Memory B cell (primary cell): ENCODE measurements at places on chromosomes 12 and 14.

DNA sequence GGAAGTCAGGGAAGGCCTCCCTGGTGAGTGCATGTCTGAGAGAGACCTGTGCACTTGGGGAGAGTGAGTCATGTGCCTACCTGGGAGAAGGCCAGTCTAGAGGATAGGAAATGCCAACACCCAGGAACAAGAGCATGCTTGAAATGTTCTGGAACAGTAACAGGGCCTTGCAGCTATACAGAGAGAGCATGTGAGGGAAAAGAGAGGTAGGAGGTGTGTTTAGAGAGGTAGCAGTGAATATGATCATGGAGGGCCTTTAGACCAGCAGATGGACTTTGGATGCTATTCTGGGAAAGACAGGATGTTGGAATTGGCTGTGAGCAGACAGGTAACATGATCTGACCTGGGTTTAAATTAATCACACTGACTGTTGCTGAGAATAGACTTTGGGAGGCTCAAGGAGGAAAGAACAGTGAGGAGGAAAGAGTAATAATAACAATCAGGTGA, 1143.6 kb downstream of the FLRT2 start:
- no peak for DNase-seq
- no peaks in the 10 kb centered on the region for H3K27me3 ChIP-seq
- H3K4me1 ChIP-seq: no peaks in the 10 kb centered on the region
- H3K4me3 ChIP-seq: no peak overlapping the region

DNA sequence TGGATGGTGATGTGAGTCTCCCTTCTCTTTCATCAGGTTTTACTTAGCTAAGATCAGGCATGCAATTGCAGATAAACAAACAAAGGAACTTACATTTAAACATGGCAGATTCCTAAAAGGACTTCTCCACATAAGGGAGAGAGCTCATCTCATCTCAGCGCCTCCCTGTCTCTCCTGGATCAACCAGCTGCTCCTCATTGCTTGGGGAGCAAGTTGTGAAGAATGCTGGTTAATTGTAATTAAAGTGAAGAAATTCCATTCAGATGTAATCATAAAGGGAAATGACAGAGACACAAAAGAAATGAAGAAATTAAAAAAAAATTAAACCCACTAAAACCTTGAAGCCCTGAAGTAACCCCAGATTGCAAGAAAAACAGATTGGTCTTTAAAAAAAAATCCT, 104.4 kb upstream of the DIO2 start:
- no peaks in the 10 kb centered on the region for H3K4me1 ChIP-seq
- H3K4me3 ChIP-seq: no peak overlapping the region

DNA sequence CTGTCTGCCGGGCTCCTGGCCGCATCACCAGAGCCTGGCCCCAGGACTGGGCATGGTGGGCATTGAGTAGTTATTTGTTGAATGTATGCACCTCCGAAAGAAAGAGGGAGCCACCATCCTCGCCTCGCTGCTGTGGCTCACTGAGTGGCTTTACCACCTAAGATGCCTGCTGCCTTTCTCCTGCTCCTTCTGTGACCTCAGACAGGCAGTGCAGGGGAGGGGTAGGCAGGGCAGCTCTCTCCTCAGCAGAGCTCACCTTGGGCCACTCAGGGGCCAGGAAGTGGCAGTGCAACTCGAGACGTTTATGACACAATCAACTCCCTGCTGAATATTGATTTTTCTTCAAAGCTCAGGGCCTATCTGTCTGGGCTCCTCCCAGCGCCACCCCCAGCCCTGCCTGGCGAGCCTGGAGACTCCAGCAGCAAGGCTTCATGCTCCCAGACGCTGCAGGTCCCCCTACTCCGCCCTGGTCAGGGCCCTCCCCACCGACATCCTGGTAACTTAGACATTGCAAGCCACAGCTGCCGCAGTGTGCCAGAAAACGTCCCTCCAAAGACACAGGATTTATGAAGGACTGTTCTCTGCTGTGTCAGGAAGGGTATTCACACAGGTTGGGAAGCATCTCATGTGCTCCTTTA, 84.3 kb upstream of the DIO3 start:
- H3K4me1 ChIP-seq: no peaks in the 10 kb centered on the region
- no peaks in the 10 kb centered on the region for H3K36me3 ChIP-seq
- H3K27me3 ChIP-seq: peaks cover 6% of the 10 kb centered on the region
- no peak for DNase-seq
- no peak overlapping the region for H3K4me3 ChIP-seq

- H3K4me1 ChIP-seq: no peaks in the 10 kb centered on the region
- no peak overlapping the region for H3K4me3 ChIP-seq
- H3K27me3 ChIP-seq: peaks cover 4% of the 10 kb centered on the region
Measured at GRCh38 chr14:57519043-57519442, 25.4 kb upstream of the CCDC198 start.

DNA sequence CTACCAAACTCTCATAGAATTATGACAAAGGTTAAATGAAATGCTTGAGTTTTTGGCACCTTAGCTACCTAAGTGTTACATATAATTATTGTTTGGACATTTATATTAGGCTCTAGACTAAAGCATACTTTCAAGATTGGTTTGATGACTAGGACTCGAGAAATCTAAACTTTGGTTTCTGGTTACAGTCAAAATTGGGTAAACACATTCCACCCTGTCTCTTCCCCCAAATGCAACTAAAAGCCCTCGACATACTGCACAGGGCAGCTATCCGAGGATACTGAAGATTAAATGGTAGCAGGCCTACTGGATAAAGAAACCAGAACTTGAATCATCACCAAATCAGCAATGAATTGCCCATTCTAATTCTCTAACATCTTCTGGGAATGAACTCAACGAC, 369.1 kb downstream of the PRKD1 start:
- no peak for DNase-seq
- no peaks in the 10 kb centered on the region for H3K4me1 ChIP-seq
- H3K27me3 ChIP-seq: no peaks in the 10 kb centered on the region
- no peak overlapping the region for H3K4me3 ChIP-seq
- H3K27ac ChIP-seq: no peak overlapping the region
- no peaks in the 10 kb centered on the region for H3K36me3 ChIP-seq

DNA sequence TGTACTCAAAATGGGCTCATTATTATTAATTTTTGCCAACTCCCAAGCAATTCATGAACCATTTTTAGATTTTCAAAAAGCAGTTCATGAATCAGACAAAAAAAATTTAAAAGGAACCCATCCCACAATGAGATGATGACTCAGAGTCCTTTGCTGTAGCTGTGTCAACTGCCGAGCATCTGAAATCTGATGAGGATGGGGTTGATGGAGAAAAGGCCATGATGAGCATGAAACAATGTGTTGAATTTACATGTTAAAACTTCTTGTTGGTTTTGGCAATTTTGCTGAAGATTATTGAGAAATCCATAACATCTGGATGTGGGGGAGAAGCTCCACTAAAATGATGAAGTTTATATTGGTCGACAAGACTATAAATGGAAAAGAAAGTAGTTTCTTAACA, 378.0 kb downstream of the FOXG1 start:
- DNase-seq: no peak
- H3K27me3 ChIP-seq: no peaks in the 10 kb centered on the region
- no peak overlapping the region for H3K27ac ChIP-seq
- no peaks in the 10 kb centered on the region for H3K4me1 ChIP-seq
- H3K4me3 ChIP-seq: no peak overlapping the region

- H3K27ac ChIP-seq: no peak overlapping the region
- peaks cover 22% of the 10 kb centered on the region for H3K36me3 ChIP-seq
- H3K27me3 ChIP-seq: no peaks in the 10 kb centered on the region
- peaks cover 36% of the 10 kb centered on the region for H3K4me1 ChIP-seq
- H3K4me3 ChIP-seq: no peak overlapping the region
- DNase-seq: no peak
Measured at GRCh38 chr12:94169495-94169894, 21.1 kb downstream of the PLXNC1 start.

DNA sequence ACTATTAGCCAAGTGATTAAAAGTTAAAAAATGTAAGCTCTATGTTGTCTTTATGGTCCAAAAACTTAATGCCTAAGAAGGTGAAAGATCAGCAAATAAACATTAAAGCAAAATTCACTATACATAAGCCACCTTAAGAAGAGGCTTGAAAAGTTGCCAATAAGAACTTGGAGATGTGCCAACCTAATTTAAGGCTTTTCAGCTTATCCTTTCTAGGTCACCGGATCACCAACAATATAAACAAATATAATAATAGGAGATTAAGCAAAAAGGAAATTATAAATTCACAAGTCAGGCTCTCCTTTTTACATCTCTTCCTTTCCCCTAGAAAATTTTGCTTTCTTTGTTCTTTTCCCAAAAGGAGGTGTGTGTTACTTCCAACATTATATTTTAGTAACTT, 30.9 kb downstream of the SLC2A3 start:
- peaks cover 3% of the 10 kb centered on the region for H3K27me3 ChIP-seq
- DNase-seq: no peak
- no peak overlapping the region for H3K27ac ChIP-seq
- H3K4me1 ChIP-seq: no peaks in the 10 kb centered on the region

GRCh38 chr12:30500532-30500931, 195.1 kb downstream of the IPO8 start:
- H3K27ac ChIP-seq: no peak overlapping the region
- no peaks in the 10 kb centered on the region for H3K4me1 ChIP-seq
- H3K27me3 ChIP-seq: no peaks in the 10 kb centered on the region
- H3K36me3 ChIP-seq: no peaks in the 10 kb centered on the region
- no peak for DNase-seq
